Stimulated activated CD4-positive, alpha-beta T cell treated with anti-CD3 and anti-CD28 coated beads, Interleukin-15, amount 100 ng/mL, for 1 hour (primary cell): ENCODE measurements at places on chromosomes 16 and 17.

DNA sequence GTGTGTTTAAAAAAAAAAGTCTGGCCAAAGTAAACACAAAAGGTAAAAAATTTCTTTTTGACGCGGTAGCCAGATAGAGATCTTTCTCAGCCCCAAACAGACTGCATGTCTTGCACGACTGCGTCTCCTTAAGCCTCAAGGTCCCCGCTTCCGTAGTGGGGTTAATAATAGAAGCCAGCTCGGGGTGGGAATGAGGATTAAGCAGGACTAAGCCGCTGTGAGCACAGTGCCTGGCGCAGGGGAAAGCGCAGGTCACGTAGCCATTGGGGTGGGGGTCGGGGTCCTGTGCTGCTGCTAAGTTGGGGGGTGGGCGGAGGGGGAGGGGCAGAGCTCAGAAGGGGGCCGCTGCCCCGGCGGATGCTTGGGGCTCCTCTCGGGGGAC lies 521 bp downstream of the GGA2 start:
- no peak for DNase-seq

DNA sequence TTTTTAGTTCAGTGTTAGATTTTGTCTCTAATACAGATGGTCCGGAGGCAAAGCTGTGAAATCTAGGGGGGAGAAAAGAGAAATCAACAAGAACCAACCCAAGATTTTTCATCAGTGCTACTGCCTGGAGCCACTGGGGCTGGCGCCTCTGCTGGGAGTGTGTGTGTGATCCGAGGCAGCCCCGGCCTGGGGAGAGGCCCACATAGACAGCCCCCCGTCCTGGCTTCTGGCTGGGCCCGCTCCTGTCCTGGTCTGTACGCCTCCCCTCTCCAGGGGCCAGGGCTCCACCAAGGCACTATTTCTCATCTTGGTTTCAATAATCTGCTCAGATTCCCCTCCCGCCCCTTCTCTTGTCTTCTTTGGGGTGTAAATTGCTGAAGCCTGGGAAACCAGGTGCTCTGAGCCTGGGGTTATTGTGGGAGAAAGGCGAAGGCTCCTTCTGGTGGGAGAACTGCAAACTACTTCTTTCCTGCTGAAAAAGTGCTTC lies 7.8 kb downstream of the BAHCC1 start:
- no peak for DNase-seq

GRCh38 chr17:27816946-27817345 lies 16.6 kb upstream of the NOS2 start:
- DNase-seq, result no peak

DNA sequence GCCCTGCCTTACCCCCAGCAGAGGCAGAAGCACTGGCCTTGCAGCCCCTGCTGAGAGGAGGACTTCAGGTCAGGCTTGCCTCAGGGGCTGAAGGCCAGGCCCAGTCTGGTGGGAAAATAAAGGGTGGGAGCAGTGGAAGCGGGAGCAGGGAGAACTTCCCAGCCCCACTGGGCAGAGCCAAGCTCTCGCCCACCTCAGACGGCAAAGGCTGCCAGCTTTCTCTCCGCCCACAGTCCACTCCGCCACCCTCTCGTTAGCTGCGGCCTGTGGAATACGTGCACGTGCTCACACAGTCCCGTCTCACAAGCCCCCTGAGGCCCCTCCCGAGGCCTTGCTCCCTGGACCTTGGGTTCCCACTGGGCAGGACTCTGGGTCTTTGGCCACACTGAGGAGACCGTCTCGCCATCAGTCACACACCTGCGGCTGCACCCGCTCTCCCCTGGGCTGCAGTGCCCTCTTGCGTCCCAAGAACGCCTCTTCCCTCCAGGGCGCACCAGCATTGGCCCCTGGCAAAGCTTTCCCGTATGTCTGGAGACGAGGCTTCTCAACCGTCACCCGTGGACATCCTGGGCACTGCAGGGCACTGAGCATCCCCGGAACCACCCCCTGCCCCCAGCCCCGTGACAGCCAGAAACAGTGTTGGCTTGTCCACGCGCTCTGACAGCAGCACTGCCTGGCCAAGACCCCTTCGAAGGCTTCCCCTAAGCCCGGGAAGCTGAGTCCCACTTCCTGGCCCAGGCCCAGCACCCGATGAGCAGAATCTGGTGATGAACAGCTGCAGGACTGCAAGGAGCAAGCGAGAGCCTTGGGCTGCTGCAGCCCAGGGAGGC lies 8.3 kb downstream of the MRPL28 start:
- DNase-seq, result peak; percentile 47

DNA sequence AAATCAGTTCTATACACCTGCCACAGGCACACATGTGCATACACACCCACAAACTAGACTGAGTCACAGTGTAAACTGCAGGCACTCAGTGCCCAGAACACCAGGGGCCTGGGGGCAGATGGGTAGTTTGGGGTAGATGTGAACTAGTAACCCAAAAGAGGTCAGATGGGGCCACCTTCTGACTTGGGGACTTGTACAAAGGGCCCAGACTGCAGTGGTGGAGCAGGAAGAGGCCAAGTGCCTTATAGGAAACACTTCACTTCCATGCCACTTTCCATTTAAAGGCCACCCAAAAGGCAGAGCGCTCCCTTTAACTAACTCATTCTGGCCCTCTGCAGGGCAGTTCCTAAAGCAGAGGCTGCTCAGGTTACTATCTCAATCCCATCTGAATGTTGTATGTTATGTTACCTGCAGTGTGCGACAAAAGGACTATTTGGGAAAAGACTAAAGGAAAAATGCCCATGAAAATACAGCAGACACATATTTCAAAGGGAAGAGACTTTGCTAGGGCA lies 27.8 kb upstream of the ERN1 start:
- no peak for DNase-seq

DNA sequence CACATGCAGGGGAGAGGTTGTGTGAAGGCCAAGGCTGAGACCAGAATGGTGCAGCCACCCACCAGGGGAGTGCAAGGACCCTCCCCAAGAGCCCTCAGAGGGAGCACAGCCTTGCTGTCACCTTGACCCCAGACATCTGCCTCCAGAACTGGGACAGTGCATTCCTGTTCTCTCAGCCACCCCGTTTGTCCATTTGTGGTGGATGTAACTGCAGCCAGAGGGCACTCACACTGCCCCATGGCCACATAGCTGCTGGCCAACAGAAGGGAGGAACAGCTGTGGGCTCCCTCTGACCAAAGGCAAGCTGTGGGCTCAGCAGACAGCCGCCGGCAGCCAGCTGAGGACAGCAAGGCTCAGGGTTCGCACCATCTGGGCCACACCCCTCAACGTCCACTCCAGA lies 49.8 kb upstream of the KLHDC4 start:
- no peak for DNase-seq

DNA sequence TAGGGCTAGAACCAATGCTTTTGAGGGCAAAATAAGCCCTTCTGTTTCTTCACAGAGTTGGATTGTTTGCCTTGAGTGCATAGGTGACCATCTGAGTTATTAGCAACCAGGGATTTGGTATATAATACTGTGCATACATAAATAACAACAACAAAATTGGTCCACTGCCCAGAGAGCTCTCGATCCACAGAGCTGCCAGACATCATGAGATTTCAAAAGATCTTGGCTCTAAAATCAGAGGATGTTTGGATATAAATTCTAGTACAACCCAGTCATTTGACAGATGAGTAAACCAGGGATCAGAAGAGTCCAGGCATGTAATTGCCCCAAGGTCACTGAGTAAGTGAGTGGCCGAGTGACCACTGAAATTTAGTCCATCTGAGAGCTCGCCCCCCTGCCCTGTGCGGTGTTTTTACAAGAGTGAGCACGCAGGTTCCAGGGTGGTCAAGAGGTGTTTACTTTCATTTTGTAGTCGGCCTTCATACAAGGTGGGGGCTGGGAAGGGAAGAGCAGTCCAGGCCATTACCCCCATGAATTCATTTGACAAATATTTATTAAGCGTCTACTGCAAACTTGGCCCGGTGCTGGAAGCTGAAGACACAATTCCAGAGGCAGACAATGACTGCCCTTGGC lies 1.8 kb upstream of the MT2A start:
- no peak for DNase-seq

DNA sequence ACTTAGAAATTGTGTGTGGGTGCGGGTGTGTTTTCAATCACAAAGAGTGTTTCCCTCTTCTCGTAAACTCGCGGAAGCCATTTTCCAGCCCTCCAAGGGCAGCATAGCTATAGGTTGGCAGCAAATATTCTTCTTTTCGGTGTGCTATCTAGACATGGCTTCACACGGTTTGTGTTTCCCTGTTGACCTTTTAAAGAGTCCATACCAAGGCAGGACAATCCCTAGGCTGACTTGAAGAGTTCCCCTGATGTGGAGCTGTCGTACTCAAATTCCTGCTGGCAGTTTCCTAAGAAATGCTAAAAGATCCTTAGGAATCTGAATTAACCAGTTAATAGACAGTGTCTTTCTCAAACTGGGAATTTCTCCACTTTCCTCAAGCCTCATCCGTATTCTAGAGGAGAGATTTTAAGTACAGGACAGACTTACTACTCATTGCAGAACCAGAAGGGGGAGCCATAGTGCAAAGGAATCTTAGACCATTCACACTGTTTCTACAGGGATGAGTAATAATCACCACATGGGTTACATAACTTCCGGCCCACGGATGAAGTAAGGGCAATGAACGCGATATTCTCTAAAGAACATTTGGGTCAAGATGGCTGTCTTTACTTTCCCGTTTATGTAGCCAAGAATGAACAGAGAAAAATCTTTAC lies 288.6 kb upstream of the ELAC2 start:
- no peak for DNase-seq

DNA sequence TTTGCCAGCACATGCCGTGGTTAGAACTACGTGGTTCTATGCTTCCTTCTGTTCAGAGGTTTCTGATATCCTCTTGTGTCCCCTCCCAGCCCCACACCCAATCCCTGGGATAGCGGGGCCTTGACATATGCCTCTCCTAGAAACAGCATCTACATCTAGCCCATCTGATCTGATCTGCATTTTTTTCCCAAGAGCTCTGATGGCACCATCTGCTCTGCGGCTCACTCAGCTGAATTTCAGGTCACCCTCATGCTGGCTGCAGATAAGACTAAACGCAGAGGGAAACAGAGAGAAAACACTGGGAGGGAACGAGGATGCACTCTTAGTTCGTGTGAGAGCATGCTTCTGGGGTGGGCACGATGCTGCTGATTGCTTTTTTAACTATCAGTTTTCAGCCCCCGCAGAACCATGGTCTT lies 10.7 kb downstream of the WIPI1 start:
- no peak for DNase-seq

GRCh38 chr17:39485555-39485954 lies 24.3 kb downstream of the CDK12 start:
- no peak for DNase-seq

DNA sequence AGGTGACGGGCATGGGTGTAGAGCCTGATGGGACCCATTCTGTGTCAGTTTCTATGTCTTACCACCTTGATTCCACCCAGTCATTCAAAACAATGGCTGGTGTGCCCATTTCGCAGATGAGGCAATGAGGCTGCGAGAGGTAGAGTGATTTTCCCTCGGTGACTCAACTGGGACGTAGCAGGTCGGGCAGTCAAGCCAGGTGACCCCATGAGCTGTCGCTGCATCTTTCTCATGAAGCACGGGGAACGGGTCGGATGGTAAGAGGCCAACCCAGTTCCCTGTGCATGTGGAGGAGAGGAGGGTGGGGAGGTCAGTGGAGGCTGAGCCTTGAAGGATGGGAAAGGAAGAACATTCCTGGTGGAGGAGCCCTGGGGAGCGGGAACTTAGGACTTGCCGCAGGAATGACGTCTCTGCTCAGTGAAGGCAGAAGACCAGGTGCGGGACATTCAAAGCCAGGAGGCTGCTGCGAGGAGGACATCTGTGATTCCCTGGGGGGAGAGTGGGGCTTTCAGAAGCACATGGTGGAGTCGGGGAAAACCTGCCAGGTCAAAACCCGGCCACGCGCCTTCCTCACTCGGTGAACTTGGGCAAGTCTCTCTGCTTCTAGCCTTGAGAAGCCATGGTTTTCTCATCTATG lies 1.1 kb downstream of the IL21R start:
- no peak for DNase-seq

- DNase-seq, result no peak
These were observed 8.8 kb downstream of the KIAA0513 start for GRCh38 chr16:85036236-85037049.

- DNase-seq, result no peak
These were observed 265.0 kb downstream of the CPPED1 start for GRCh38 chr16:12538667-12539091.

DNA sequence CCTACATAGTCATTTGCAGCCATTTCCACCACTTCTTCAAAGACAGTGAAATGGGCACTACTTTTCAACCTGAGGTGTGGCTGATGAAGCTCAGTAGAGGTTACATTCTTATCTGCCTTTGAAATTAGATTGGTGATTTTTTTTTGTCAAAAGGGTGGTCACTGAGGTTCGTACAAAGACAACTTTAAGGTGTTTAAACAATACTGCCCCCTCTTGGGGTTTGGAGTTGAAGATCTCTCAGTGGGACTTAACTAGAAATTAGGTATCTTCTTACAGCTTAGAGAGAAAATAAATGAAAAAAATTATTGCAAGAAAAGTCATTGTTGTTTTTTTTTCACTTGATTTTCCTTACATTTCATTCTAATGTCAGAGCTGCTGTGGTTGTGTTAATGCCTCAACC lies 713.2 kb downstream of the CDH11 start:
- no peak for DNase-seq

GRCh38 chr17:81713004-81713555 lies 996 bp downstream of the SLC25A10 start:
- DNase-seq, result no peak
